ENCODE measurements at places on chromosomes 1 and 21.
A peak's percentile ranks its signal among the peaks of the same experiment; 100 is the strongest.

DNA sequence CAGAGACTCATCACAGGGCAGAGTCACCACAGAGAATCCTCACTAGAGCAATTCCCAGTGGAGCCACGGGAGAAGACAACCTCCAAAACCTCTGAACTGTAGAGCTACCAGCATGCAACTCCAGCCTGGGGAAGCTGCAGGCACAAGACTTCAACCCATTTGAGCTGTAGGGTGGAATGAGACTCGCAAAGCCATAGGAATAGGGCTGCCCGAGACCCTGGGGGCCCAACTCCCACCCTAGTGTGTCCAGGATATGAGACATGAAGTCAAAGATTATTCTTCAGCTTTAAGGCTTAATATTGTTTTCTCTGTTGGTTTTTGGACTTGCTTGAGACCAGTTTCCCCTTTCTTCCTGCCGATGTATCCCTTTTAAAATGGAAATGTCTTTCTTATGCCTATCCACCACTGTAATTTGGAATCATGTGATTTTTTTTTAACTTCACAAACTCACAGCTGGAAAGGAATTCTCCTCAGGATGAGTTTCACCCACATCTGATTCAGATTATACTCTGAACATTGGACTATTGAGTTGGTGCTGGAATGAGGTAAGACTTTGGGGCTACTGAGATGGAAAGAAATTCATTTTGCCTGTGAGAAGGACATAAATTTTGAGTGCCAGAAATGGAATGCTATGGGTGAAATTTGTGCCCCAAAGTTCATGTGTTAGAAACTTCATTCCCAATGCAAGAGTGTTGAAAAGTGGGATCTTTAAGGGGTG, 59.6 kb upstream of the ST6GALNAC5 start:
- DNase-seq, result no peak

- DNase-seq, result no peak
Measured at GRCh38 chr1:54159733-54160316, 7.0 kb upstream of the CDCP2 start.

DNA sequence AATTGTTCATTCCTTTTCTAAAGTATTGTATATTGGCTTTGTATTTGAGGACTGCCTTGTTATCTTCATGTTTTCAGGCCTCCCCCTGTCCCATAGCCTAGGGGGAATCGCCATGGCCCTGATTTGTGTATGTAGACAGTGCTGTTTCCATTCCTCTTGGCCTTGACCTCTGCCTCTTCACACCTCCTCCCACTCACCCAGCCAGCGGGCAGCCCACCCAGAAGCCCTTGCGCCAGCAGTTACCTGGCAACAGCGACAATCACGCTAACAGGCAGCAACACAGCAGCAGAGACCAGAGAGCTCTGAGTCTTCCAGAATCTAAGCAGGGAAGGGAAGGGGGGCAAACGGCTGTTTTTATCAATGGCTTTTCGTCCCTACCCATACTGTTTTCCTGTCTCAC, 50.0 kb upstream of the NPL start:
- no peak for DNase-seq

- DNase-seq, result no peak
Measured at GRCh38 chr1:81936853-81937252, 136.1 kb downstream of the ADGRL2 start.

GRCh38 chr1:67493148-67493547, 62.9 kb upstream of the SERBP1 start:
- DNase-seq, result no peak

DNA sequence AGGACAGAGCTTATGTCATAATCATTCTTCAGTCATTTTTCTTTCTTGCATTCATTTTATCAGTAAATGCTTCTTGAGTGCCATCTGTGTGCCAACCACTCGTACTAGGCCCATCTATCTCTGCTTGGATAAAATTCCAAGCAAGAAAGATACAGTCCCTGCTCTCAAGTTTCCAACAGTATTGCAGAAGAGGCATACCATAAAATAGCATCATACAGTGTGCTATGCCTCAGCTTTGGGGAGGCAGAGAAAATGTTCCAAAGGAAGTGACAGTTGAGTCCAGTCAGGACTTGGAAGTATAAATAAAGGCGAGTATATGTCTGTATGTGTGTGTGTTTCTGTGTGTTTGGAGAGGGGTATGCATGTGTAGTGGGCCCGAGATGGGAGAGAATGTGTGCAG, 113.4 kb upstream of the HOOK1 start:
- DNase-seq, result no peak

- no peak for DNase-seq
Measured at GRCh38 chr1:226325178-226325577, 16.2 kb upstream of the LIN9 start.

- DNase-seq, result peak; percentile 40
Measured at GRCh38 chr1:208988811-208989222, 594.7 kb upstream of the CAMK1G start.

- DNase-seq, result no peak
Measured at GRCh38 chr21:41201385-41201784, 33.4 kb downstream of the BACE2 start.

DNA sequence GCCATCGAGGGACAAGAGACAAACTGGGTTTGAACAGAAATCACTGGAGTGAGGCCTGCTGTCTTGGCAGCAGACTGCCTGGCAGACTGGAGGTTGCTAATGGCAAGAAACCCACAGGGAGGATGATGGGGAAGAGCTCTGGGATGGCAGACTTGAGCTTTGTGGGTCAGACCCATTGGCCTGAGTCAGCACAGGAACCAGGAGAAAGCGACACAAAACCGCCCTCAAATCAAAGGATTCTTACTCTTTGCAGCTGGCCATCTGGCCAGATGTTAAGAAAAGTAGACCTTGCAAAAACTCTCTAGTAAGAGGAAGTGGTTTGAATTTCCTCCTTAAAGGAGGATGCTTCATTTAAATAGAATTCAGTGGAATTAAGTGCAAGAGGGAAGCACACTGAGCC, 195.2 kb upstream of the JUN start:
- DNase-seq, result no peak

DNA sequence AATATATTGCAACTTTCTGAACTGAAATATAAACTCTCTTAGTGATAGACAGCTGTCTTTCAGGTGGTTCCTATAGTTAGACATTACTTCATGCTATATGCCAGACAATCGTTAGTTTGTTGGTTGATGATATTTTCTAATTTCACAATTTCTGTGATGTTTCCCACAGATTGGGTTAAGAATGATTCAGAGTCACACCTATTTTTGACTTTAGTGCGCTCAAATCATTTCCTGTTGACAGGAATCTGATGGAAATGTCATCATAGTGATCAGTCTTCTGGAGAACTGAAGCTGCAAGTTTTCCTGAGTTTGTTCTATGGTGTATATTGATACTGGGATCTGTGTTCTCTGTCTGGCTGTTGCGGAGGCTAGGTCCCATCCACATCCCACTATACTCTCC, 119.7 kb downstream of the C1orf21 start:
- DNase-seq, result no peak

- DNase-seq, result no peak
Measured at GRCh38 chr1:14435368-14436023, 163.0 kb upstream of the KAZN start.

DNA sequence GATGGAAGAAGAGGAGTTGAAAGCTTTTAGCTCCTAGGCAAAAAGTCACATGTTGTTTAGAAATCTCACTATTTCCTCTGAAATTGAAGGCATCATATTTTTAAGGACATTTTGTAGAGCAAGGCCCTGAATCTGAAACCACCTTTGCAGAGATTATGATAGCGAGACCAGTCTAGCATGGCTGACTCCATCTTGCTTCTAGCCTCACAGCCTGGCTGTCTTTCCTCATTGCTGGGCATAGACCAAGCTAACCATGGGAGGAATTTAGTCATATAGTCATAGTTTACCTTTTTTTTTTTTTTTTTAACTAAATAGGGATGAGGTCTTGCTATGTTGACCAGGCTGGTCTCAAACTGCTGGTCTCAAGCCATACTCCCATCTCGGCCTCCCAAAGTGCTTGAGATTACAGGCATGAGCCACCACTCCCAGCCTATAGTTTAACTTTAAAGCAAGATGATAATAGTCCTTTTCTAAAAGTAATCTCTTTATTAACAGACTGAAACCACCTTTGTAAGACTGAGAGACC, 42.2 kb upstream of the ZNF326 start:
- no peak for DNase-seq

GRCh38 chr1:198265073-198265661, 108.4 kb downstream of the NEK7 start:
- no peak for DNase-seq

DNA sequence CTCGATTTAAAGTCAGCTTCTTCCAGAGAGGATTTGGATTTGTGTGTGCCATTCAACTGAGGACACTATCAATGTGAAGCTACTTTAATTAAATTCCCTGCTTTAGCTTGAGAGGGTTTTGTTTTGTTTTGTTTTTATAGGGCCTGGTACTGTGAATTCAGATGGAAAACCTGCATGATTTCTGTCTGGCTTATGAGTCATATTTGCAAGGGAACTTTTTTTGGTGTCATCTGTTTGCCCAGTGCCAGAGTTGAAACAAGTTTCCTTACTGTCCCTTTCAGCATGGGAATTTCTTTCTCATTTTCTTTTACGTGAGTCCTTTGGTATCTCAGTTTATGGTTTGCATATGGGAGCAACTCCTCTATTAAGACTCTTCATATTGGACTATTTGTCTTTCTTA, 194.6 kb downstream of the GREM2 start:
- DNase-seq, result no peak

DNA sequence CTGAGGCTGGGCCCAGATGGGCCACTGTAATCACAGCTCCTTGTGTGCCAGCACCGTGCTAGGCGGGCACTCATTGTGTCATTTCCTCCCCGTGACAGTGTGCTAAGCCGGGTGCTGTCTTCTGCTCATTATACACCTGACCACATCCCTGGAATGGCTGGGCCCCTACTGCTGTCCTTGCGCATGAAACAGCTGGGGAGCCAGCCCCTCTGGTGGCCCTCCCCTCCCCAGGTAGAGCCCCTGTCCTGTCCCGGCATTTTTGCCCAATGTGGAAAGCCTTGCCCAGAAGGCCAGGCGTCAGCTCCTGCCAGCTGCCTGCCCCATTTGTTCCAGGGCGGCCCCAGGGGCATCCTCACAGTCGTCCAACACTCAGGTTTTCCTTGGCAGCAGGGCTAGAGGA, 107.4 kb upstream of the CASZ1 start:
- DNase-seq, result no peak

DNA sequence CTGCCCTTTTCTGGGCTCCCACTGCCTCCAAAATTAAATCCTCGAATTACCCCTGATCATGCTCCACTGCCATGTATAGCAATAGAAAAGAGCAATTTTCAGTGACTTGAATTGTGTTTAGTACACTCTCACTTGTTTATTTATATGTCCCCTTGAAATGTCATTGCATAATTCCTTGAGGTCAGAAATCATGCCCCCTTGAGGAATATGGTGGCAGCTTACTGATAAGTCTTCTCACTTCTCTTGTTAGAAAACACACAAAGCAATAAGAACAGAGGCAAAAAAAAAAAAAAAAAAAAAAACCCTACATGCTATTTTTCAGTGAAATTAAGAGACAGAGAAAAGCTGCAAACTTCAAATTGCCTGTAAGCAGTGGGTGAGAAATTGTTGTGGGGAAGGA, 37.5 kb downstream of the GPR88 start:
- DNase-seq, result no peak

GRCh38 chr1:3410142-3410925, 44.1 kb upstream of the ARHGEF16 start:
- DNase-seq, result no peak

- no peak for DNase-seq
Measured at GRCh38 chr1:207745285-207745684, 6.6 kb upstream of the CD46 start.

- no peak for DNase-seq
Measured at GRCh38 chr1:8674912-8675311, 142.5 kb downstream of the RERE start.

DNA sequence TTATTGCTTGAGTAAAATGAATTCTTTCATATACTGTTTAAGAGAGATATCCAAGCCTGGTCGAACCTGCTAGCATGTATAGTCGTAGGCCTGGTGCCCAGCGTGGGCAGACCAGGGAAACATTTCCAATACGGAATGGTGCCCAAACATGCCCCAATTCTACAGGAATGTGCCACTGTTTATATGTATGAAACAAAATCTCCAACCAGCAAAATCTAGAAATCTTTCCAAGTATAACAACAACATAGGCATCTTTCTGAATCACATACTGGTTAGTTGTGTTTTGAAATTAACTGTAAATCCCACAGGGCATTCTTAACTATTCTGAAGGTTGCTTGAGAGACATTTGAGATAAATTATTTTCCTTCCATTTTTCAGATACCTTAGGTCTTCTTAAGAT, 17.0 kb upstream of the ABCD3 start:
- DNase-seq, result no peak

Data from thymus (tissue), 14 donors.